ENCODE measurements at places on chromosomes 5 and 9. TPM values are rescaled to one million over a fixed set of nuclear protein-coding genes. Genes with fewer than 3 reads are reported as not detected.

The GALNT12 gene
- total RNA-seq = 28.8 TPM

The SVEP1 gene
- 0.56 TPM for total RNA-seq

The ERP44 gene
- 18.0 TPM for total RNA-seq

The HMCN2 gene
- 0.15 TPM for total RNA-seq

The RNF145 gene
- 80.0 TPM for total RNA-seq

The MAMDC2 gene
- total RNA-seq = 28.7 TPM

The PAX5 gene
- total RNA-seq = not detected

The IFNB1 gene
- total RNA-seq = not detected

The OR13D1 gene
- not detected for total RNA-seq

The FOXD4 gene
- total RNA-seq = not detected

The PCDHGB4 gene
- total RNA-seq = 14.9 TPM

The ANKRD34B gene
- total RNA-seq = 0.77 TPM

The ADGRD2 gene
- 0.43 TPM for total RNA-seq

The SCGB3A2 gene
- total RNA-seq = not detected

The CARTPT gene
- not detected for total RNA-seq

The C9 gene
- total RNA-seq = not detected

The ANKRD18A gene
- total RNA-seq = 2.3 TPM

The PCDHGA12 gene
- 0.79 TPM for total RNA-seq

The RASEF gene
- total RNA-seq = 0.21 TPM

The LVRN gene
- total RNA-seq = 0.53 TPM

The TMC1 gene
- not detected for total RNA-seq

The SNX30 gene
- 19.9 TPM for total RNA-seq

The NEURL1B gene
- 20.2 TPM for total RNA-seq

The STOML2 gene
- 130 TPM for total RNA-seq

The ZBTB6 gene
- 18.0 TPM for total RNA-seq

The CCDC171 gene
- total RNA-seq = 6.1 TPM

The PCDHA2 gene
- total RNA-seq = 3.7 TPM

The TRMT10B gene
- total RNA-seq = 6.5 TPM

The FBP1 gene
- total RNA-seq = 0.31 TPM

The GCNT4 gene
- total RNA-seq = 0.25 TPM

The DAB2IP gene
- total RNA-seq = 24.3 TPM

The GARIN3 gene
- not detected for total RNA-seq

The ADAMTS12 gene
- 16.7 TPM for total RNA-seq

The PCDHGA5 gene
- 0.71 TPM for total RNA-seq

The ASPN gene
- total RNA-seq = not detected

All from neural progenitor cell (in vitro differentiated cells).